GM12892 (cell line): ENCODE measurements at places on chromosomes 3 and 15.
A peak's percentile ranks its signal among the peaks of the same experiment; 100 is the strongest.

- no peak for DNase-seq
Measured at GRCh38 chr3:181752202-181752671, 40.5 kb downstream of the SOX2 start.

DNA sequence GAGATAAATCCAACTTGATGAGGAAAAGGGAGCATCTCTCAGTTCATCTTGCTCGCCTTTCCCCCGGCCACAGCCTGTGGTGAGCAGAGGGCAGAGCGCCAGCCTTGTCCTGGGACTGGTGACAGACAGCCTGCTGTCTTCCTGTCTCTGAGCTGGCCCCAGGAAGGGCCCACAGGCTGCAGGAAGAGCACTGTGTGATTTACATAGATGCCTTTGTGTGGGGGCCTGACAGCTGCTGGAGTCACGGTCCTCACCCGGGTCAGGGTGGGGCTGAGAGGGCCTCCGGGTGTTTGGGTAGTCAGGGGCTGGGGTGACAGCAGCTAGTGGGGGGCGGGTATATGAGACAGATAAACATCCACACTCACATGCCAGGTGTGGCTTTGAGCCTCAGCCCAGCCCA is 29.3 kb downstream of the PLA2G4D start:
- DNase-seq: no peak

GRCh38 chr3:33186524-33187367 is 31.9 kb downstream of the SUSD5 start:
- no peak for DNase-seq

DNA sequence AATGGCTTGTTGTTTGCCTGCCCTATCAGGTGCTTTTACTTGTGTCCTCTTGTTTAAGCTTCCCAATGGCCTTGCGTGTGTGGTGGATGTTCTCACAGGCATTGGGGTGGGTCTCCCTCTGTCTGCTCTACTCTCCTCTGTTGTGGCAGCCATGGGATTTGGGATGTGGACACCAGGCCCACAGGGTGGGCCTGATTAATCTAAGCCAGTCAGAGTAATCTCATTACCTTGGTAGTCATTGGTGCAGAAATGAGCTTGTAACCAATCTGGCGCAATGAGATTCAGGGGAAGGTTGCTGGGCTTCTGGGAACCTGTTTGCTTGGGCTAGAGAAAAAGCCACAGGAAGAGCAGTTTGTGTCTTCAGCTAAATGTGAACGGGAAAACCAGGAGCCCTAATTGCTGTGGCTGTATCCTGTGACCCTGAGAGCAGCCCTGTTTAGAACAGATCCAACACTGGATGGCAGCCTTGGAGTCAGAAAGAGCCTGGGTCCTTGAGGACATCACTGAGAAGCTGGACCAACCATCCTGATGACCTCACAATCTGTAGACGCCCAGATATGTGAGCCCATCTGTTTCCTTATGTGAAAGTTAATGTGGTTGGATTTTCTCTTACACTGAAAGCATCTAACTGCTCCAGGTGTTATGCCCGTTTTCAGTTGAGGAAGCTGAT is 157.3 kb upstream of the UBE2E1 start:
- DNase-seq: no peak

GRCh38 chr3:38588995-38589937 is 60.2 kb downstream of the SCN5A start:
- DNase-seq: no peak

GRCh38 chr3:3737531-3737930 is 61.7 kb upstream of the LRRN1 start:
- no peak for DNase-seq

DNA sequence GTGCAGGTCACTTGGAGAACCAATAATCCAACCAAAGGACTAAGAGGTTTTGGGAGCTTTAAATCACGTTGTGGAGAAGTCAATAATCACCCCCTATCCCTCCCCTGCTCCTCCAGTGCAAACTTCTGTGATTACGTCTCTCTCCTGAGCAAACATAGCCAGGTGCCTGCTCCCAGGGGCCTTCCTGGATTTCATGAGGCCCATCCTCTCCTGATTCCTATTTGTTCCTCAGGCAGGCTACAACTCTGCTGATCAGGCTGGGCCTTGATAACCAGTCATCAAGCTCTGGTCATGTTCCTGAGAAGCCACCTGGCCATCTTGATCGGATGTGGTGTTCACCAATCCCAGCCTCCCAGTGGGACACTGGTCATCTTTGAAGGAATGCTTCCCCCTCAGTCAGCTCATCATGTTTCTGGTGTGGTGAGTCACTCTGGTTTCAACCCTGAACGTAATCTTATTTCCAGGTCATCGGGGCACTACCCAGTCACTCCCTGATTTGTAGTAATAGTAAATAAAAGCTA is 2.9 kb upstream of the ZNF710 start:
- DNase-seq: no peak

DNA sequence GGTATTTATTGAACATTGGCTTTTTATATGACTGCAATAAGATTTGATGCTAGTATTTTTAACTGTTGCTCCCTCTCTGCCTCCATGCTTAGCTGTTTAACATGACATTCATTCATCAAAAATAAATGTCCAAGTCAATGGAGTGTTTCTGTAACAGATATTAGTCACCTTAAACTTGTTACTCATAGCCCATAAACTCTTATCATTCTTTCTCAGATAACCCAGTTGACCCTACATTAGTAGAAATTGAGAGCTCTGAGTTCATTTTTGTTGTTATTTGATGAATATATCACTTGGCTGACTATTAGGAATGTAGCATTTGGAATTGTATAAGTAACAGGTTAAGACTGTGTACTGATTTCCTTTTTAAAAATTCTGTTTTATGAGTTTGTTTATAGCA is 201.1 kb downstream of the UBE2E2 start:
- no peak for DNase-seq

DNA sequence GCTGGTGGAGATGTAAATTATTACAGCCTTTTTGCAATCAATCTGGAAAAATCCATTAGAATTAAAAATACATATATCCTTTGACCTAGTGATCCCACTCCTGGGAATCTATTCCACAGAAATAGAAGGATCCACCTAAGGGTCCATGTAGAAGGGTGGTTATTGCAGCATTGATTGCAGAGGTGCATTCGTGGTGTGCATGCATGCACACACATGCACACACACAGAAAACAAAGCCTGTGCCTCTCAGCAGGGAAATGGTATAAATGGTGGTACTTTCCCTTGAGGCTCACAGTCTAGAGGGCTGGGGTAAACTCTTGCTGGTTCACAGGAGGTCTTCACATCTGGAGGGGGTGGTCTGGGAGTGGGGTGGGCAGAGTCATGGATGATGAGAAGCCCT is 19.4 kb upstream of the ADPGK start:
- no peak for DNase-seq

- DNase-seq: no peak
Measured at GRCh38 chr3:14891135-14892132, 55.9 kb upstream of the NR2C2 start.

DNA sequence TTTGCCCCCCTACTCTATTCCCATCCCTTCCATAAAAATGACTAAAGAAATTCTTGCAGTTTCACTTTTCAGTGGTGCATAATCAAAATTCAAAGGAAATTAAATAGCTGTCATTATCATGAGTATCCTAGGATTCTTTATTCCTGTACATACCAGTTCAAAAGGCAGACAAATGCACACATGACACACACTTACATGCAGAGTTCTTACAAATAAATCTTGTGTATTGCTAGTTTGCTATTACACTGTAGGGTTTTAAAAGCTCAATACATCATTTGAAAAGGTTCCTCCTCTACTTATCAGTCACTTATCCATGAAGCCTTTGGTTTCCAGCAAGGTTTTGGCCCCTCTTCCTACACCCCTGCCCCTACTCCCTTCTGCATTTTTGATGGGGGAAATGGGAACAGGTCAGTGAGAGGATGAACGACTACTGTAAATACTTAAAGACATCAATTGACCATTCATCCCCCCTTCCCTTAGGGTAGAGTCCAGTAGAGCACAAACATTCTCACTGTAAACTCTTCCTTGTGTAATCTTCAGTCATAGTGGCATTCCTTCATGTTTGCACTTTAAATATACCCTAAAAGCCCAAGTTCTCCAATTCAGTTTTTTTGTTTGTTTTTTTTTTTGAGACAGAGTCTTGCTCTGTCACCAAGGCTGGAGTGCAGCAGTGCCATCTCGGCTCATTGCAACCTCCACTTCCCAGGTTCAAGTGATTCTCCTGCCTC is 92.6 kb downstream of the SUCLG2 start:
- DNase-seq: no peak

DNA sequence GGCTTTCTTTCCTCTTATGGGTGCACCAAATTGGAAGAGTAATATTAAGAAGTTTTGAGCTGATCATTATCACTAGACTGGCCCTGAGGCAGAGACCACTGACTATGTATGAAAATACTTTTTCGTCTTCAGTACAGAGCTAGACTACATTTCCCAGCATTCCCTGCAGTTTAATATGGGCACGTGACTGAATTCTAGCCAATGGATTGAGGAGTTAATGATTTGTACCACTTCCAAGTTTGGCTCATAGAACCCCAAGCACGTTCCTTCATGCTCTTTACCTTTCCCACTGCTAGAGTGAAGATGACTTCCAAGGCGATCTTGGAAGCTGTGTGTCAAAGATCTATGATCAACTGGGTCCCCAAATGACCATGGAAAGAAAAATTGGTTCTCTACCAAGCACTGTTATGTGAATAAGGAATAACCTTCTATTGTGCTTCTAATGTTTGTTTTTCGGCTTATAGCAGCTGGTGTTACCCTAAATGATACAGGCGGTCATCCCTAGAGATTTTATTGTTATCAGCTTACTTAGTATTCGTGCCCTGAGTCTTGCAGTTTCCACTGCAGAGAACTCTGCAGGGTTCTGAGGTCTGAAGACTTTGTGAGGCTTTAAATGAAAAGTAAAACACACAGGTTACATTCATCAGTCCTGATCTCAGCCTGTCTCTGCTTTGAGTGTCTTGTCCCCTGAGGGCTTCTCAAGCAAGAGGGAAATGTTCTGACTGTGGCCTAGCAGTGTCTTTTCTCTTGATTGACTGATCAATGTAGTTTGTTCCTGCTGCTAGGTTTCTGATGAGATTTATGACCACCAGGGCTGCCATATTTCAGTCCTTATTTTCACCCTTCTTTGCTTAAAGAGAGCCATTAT is 486.8 kb downstream of the PDCD6IP start:
- DNase-seq: no peak

DNA sequence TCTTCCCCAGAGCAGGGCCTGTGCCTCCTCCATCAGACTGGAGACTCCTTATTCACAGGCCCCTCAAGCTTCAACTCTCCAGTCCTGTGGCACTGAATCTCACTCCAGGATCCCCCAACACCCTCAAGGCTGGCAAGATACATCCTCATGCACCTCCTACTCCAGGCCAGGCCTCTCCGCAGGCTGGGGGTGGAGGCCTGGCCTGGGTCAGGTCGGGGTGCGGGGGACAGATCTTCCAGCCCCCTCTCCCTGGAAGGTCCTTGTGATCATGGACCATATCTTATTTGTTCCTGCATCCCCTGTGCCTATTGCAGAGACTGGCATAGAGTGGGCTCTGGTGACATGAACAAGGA is 147.3 kb downstream of the SMAD6 start:
- DNase-seq: no peak

DNA sequence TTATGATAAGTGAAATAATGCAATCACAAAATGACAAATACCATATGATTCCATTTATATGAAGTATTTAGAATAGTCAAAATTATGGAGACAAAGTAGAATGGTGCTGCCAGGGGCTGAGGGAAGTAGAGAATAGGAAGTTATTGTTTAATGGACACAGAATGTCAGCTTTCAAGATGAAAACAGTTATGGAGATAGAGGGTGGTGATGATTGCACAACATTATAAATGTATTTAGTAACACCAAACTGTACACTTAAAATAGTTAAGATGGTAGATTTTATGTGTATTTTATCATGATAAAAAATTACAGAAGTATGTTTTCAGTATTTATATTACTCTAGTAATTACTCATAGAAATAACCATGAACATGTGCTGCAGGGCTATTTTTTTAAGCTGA is 100.8 kb upstream of the AZI2 start:
- no peak for DNase-seq

DNA sequence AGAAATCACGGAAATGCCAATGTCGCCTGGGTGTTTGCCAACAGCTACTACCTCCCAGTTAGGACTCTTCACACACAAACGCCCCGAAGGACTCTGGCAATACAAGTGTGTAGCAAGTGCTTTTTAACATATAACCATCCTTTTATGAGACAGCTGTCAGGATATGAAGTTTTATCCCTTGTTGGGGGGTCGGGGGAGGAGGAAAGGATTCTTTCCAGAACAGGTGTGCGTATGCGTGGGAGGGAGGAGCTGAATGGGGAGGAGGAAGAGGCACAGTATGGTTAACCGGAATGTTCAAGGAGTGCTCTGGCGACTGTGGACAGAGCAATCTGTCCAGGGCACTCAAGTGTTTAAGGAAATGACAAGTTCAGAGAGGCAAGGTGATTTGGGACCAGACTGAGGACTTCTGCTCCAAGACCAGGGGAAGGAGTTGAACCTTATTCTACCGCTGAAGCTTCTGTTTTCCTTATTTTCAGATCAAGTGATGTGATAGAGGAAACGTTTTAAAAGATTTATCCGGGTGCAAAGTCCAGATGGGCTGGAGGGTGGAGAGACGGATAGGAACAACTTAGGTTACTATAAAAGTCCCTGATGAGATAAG is 1.3 kb downstream of the TSPAN3 start:
- no peak for DNase-seq

DNA sequence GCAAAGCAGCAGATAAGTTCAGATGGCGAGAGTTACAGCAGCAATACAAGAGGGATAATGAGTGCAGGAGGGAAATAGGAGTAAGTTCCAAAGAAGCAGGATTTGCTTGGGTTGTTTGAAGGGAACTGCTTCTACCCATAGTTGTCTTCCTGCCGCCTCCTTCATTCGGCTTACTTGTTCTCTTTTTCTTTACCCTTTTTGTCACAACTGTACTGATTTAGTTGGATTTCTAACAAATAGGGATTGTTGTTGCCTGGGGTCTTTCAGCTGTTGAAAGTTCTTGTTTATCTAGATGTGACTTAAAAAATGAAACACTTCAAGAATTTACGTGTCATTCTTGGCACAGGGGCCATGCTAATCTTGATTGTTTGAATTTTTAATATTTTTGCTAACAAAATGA is 25.9 kb downstream of the MORF4L1 start:
- DNase-seq: no peak

GRCh38 chr3:136856665-136857064 is 5.3 kb upstream of the NCK1 start:
- no peak for DNase-seq

- no peak for DNase-seq
Measured at GRCh38 chr3:62467966-62468722, 94.8 kb upstream of the FEZF2 start.

DNA sequence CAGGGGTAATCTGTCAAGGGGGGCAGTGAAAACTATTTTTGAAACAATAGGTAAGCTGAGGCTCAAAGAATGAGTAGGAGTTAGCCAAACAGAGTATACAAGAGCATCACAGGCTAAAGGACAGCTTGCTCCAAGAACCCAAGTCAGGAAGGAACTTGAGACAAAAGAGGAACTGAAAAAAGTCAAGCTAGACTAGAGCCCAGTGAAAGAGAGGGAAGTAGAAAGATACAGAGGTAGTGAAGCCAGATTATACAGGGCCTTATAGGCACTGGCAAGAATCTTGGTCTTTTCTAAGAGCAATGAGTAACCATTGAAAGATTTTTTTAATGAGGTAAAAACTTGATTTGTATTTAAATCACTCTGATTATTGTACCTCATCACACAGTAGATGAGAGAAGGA is 69.9 kb downstream of the FILIP1L start:
- peak; percentile 24 for DNase-seq

GRCh38 chr3:148882288-148882687 is 17.2 kb downstream of the CPA3 start:
- no peak for DNase-seq
